ENCODE measurements at places on chromosomes 3 and 15.

DNA sequence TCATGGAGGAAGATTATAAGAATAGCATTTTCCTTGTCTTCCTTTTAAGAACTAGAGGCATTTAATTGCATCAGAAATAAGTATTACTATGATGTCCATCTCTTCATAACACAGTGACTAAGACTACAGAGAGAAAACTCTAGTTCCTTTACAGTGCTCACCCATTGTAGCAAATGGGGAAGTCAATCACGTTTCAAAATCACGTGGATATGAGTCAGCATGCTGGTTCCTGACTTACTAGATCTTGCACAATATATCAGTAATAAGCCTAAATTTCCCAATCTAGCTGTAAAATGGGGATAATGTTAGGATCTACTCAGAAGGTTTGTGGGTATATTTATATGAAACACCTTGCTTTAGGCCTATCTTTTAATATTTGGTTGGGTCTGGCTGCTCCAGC, 254.8 kb upstream of the EOMES start:
- peak; percentile 91 for DNase-seq

DNA sequence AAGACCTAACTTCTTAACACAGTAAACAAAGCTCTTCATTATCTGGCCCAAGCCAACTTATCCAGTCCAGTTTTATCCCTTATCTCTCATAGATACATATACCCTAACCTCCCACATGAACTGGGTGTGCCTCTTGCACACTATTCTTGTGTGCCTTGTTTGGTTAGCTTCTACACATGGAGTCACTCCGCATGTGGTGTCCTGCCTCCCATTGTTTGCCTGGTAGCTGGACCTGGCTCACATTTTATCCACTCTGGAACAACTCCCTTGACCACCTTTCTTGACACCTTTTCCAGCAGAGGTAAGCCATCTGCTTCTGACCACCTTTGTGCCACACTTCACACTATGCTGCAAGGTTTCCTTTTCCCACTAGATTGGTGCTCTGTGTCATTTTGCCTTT, 15.2 kb downstream of the TIPARP start:
- DNase-seq: no peak

GRCh38 chr15:66306381-66306780, 13.0 kb downstream of the DIS3L start:
- DNase-seq: no peak

- no peak for DNase-seq
Measured at GRCh38 chr15:68385240-68385561, 46.8 kb downstream of the ITGA11 start.

DNA sequence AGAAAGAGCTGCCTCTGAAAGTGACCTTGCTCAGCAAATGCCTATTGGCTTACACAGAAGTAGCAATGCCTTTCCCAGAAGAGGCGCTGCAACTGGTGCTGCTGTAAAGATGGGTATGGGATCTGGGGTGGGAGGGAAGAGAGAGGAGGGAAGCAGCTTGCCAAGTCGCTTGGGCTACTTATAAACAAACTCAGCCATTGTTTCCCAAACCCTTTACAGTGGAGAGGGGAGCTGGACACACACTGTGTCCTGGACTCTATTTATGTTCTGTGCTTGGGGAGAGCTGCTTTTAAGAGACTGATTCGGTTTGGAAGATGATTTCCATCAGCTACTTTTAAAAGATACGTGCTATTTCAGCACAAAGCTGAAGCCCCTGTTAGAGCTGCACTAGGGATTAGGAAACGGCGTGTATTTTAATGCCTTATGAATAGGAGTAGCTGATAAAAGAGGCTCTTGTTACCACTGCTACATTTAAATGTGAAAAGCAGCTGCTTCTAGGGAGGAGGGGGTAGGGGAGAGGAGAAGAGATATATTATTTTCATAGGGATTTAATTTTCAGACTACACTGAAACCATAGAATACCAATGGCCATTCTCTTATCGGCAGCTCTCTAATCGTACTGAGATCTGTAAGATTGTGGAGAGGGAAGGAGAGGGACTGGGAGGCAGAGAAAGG, 440.6 kb downstream of the MCTP2 start:
- DNase-seq: no peak

- DNase-seq: peak; percentile 48
Measured at GRCh38 chr3:167740961-167741587, 5.6 kb downstream of the SERPINI1 start.

GRCh38 chr3:124761935-124762660, 31.8 kb downstream of the UMPS start:
- no peak for DNase-seq

DNA sequence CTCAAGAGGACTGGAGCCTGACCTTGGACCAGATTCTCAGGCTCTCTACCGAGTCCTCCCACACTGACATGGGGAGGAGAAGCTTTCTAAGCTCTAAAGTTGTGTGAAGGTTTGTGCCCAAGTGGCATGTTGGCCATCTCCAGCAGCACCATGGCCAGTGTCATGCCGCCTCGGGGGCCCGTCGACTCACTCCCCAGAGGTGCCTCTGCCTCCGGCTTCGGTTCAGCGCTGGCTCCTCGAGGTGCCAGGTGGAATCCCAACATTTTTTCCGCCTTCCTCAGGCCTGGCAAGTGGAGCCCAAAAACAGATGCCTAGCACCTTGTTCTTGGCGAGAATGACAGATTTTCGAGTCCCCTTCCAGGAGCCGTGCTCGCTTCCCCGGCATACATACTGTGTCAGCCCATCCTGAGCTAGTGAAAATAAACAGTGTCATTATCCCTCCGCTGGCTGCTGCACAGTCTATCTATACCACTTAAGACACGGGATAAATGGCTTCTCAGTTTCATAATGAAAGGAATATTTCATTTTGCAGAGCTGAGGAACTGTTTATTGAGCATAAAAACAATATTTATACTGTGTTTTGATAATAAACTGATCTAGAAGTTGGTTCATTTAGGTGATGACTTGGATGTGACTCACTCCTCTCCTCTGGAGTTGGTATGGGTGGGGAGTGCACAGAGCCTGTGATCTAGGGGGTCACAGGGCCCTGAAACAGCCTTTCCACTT, 328.5 kb upstream of the TLE3 start:
- peak; percentile 33 for DNase-seq

- no peak for DNase-seq
Measured at GRCh38 chr3:1092771-1093170, at the start of gene CNTN6. Gene CNTN6 (plus strand): TSS chr3:1093024. CDS start chr3:1148009, 54,985 bp downstream.

GRCh38 chr3:65158023-65158422, 470.2 kb upstream of the ADAMTS9 start:
- no peak for DNase-seq

DNA sequence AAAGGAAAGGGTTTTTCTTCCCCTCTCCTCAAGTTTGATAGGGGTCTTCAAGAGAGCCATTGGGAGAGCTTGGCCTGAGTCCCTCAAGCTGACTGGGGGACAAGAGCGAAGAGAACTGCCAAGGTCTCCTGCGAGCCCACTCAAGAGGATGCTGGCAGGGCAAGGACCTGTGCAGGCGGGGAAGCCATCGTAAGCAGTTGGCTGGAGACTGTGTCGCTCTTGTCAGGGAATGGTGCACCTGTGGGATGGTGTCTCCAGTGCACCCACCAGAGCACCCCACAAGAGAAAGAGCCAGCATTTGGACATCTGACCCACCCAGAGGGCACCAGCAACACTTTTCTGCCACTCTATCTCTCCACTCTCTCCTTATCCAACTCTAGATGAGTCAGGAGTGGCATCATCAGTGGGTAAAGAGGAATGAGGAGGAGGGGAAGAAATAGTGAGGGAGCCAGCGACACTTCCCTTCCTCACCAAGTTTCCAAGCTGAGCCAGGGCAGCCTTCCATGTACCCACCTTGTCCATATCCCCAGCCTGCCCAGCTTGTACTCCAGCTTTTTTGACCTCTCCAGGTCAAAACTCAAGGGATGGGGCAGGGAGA, 13.6 kb upstream of the XIRP1 start:
- no peak for DNase-seq

- DNase-seq: peak; percentile 77
Measured at GRCh38 chr3:133821767-133822638, 16.4 kb downstream of the SRPRB start.

DNA sequence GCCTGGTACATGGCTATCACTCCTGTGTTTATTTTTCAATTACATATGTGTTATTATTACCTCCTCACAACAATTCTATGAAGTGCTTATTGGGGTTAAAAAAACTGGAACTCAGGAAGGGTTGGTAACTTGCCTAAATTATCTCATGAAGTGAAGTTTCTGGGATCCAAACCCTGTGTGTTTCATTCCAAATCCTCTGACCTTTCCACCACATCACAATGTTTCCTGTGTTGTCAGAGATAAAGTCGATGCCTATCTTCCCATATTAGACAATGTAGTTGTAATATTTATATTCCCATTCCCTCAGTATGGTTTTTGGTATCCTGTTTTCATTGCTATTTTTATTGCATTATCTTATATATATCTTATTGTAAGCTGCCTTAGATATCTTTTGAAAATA, 269.1 kb upstream of the CFAP20DC start:
- no peak for DNase-seq

GRCh38 chr3:20396335-20396734, 210.3 kb upstream of the SGO1 start:
- DNase-seq: no peak

- no peak for DNase-seq
Measured at GRCh38 chr3:18222686-18223085, 202.5 kb downstream of the SATB1 start.

DNA sequence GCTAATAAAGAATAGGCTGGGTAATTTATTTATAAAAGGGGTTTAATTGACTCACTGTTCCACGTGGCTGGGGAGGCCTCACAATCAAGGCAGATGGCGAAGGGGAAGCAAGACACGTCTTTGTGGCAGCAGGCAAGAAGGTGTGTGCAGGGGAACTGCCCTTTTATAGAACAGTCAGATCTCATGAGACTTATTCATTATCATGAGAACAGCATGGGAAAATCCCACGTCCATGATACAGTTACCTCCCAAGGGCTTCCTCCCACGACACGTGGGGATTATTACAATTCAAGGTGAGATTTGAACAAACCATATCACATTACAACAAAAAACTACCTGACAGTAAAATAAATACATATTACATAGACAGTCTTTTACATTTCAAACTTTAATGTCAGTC, 414.9 kb downstream of the NAALADL2 start:
- DNase-seq: peak; percentile 75

DNA sequence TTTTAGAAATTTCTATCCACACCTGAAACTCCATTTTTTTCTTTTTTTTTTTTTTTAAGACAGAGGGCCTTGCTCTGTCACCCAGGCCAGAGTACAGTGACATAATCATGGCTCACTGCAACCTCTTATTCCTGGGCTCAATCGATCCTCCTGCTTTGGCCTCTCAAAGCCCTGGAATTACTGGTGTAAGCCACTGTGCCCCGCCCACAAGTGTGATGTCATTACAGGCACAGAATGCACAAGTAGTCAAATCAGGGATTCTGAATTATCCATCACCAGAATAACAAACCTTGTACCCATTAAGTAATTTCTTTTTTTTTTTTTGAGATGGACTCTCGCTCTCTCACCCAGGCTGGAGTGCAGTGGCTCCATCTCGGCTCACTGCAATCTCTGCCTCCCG, 1.9 kb downstream of the UQCRC1 start:
- peak; percentile 30 for DNase-seq

GRCh38 chr3:47899495-47900108, 96.7 kb downstream of the DHX30 start:
- DNase-seq: peak; percentile 58

DNA sequence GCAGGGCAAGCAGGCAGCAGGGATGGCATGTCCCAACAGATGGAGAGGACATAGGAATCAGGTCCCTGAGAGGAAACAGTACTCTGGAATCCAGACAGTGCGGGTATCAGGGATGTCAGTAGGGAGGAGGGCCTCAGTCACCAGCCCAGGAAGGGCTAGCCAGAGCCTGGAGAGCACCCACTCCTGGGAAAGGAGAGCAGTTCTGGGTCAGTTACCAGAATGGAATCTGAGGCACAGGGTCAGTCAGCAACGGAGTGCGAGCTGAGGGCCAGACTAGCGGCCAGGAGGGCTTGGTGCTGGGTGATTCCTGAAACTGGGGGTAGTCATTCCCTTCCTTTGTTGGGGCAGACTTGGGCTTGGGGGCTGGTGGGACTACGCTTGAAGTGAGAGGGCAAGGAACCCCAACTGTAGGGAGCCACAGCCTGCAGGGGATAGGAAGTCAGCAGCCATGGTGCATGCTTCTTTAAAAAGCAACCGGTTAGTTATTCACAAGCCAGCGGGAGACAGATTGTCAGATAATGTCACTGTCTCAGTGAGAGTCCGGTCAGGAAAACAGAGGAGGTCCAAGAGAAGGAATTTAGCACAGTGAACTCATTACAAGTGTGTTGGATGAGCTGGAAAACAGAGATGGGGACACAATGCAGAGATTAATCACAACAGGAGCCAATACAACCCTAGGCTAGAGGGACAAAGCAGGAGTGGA, 27.9 kb downstream of the PLA1A start:
- no peak for DNase-seq

Measured in epithelial cell of esophagus (primary cell).